NCI-H524 (cell line): ENCODE measurements at places on chromosomes 1 and 21.

DNA sequence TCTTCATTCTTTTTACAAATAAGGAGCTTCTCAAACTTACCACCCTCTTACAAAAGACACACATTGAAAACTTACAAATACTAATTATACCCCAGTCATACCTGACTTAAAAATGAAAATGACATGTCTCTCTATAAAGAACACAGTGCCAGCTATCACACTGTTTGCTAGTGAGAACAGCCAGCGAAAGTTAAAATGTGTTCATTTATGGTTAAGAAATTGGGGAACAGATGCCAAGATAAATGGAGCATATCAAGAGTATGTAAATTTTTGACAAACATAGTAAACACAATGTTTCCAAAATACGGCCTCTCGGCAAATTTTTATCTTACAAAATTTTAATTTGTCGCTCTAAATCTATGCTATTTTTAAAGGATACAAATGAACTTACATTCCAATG is 1422.9 kb downstream of the KCNT2 start:
- DNase-seq: no peak

DNA sequence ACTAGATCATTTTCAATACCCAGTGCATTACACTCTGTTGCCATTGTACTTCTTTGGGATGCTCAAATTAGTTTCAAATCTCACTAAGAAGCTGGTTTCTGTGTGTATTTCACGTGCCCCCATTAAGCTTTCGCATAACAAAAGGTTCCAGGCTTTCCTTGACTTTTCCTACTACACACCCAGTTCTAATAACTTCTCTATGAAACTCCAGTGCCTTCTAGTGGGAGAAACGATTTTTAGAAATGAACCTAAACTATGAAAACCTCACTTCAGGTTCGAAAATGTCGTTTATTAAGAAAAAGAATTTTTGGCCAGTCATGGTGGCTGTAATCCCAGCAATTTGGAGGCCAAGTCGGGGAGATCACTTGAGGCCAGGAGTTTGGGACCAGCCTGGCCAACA is 2.8 kb downstream of the CFHR4 start:
- no peak for DNase-seq

- DNase-seq: no peak
Measured at GRCh38 chr1:44630116-44630515, 44.2 kb downstream of the TMEM53 start.

DNA sequence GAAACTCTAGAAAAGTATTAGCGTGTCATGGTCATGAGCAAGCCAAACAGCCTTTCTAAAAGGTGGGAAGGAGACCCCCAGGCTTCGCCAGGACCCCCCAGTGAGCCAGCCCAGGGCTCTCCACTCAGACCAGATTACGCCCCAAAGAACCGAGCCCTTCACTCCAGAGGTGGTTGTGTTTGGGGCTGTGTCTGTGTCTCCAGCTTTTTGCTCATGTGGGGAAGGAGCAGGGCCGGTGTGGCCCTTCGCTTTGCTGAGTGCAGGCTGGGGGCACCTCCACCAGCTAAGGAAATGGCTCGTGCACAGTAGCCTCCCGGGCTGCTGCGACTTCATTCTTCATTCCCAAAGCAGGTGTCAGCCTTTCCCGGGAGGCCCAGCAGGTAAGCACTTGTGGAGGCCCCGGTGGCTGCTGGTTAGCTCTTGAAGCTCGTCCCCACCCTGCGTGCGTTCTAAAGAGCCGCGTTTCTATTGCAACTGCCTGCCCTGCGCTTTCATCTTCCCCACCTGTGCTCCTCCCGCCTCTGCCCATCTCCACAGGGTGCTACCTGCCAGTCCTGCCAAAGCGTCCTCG is 531 bp downstream of the TSPEAR start:
- no peak for DNase-seq

DNA sequence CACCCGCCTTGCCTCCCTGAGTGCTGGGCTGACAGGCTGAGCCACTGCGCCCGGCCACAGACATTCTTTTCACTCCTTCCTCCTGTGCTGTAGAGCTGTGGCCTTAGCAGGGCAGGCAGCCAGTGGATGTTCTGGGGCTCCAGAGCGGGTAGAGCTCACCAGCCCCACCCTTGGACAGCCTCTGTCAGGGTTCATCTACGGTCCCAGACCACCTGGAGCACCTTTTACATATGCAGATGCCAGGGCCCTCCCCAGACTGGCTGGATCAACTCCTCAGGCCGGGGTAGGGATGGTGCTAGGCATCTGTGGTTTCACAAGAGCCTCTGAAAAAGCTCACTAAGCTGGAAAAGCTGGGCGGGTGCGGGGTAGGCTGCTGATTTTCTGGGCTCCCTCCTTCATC is 4.6 kb downstream of the ATP13A2 start:
- no peak for DNase-seq

DNA sequence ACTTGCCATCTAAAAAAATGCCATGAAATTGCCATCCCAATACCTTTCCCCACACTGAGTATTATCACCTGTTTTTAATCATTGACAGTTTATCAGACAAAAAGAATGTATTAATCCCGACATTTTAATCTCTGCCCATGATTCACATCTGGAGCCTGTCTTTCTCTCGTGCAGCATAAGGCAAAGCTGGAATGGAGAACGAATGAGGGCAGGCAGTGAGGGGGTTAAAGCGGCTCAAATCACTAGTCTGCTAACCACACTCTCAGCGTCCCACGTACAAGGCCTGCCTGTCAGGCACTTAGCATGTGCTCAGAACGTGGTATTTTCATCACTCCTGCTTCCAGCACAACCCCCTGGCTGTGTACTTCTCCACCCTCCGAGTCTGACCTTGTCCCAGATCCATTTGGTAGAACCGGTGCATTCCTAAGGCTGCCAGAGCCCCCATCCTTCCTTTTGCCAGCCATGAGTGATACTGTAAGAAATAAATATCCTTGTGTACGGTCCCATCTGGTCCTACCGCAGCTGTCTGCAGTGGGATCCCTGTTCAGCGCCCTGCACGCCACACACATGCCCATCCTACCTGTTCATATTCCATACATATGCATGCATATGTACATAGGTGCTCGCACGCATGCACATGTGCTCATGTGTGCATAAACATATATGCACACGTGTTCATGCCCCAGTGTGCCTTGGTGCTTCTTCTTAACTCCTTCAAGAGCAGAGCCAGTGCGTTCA is 34.6 kb upstream of the FHAD1 start:
- DNase-seq: no peak

- no peak for DNase-seq
Measured at GRCh38 chr1:2334883-2335534, 56.3 kb downstream of the MORN1 start.

DNA sequence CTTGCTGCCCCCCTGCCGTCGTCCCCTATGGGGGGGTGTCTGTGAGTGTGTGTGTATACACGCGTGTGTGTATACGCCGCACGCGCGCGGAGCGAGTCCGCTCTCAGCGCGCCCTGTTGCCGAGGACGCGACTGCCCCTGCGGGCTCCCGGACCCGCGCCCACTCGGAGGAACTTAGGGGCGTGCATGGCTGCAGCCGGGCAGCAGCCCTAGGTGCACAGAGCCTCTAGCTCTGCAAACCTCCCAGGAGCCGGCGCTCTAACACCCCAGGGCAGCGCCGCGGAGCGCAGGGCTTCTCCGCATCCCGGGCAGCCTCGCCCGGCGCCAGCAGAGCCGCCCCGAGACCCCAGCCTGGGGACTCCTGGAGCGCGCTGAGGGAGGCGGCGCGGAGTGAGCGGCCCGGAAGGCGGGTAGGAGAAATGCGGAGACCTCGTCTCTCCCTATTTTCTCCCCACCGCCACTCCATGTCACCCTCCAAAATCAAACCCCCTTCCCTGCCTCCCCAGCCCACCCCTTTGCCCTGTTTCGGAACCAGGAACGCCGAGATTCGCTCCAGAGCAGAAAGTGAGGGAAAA is 574 bp downstream of the ITPKB start:
- DNase-seq: peak; percentile 52

GRCh38 chr1:167935216-167936067 is 1.0 kb upstream of the DCAF6 start:
- DNase-seq: peak; percentile 50

- no peak for DNase-seq
Measured at GRCh38 chr1:226948996-226949395, 8.9 kb downstream of the COQ8A start.

DNA sequence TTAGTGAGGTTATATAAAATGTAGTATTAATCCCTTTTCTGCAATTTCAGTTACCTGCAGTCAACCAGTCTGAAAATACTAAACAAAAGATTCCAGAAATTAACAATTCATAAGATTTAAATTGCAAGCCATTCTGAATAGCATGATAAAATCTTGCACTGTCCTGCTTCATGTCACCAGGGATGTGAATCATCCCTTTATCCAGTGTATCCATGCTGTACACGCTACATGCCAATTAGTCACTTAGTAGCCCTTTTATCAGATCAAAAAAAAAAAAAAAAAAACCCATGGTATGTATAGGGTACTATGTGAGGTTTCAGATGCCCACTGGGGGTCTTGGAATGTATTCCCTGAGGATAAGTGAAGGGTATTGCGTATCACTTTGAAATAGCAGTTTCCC is 191.3 kb upstream of the HP1BP3 start:
- no peak for DNase-seq

DNA sequence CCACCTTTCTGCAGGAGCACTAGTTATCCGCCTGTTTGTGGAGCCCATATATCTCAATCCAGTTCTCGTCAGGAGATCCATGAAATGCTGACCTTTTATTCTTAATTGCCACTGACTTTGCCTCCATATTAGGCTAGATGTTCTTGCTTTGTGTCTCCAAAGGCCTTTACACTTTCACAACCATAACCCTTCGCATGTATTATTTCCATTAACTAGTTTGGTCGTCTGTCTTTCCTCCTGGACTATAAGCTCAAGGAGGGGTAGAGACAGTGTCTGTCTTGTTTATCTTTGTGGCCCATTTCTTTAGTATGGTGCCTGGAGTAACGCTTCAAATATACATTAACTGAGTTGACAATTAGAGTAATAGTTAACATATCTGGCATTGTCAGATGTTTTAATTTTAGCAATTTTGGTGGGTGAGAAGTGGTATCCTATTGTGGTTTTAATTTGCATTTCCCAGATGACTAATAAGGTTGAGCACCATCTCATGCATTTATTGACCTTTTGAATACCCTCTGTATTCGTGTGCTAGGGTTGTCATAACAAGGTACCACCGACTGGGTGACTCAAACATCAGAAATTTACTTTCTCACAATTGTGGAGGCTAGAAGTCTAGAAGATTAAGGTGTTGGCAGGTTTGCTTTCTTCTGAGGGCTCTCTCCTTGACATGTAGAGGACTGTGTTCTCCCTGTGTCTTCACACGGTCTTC is 21.7 kb upstream of the IL12RB2 start:
- no peak for DNase-seq

GRCh38 chr1:8873506-8874229 is 4.8 kb downstream of the ENO1 start:
- DNase-seq: peak; percentile 14

GRCh38 chr1:40638097-40639036 is 27.1 kb downstream of the RIMS3 start:
- DNase-seq: no peak

DNA sequence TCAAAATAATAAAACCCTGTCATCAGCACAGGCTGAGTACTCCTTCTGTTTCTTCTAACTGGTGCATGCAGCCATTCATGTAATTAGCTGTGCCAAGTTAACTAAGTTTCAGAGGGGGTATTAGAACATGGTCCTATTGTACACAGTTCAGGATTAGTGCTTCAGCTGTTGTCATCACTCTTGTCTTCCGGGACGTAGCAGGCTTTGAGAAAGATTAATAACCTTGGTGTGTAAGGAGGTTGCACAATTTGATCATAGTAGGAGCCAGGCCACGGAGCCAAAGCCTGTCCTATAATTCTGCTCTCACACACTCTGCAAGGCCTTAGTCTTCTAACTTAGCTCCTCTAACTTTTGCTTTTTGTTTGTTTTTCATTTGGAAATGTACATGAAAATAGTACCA is 44.7 kb downstream of the PTGFRN start:
- DNase-seq: peak; percentile 77

- DNase-seq: no peak
Measured at GRCh38 chr1:51570063-51570710, 46.7 kb upstream of the OSBPL9 start.

- no peak for DNase-seq
Measured at GRCh38 chr1:7558041-7558461, 213.0 kb upstream of the VAMP3 start.
